Naive thymus-derived CD4-positive, alpha-beta T cell (primary cell): ENCODE measurements at places on chromosomes 7 and 10. TPM values are rescaled to one million over a fixed set of nuclear protein-coding genes. Genes with fewer than 3 reads are reported as not detected.
A peak's percentile ranks its signal among the peaks of the same experiment; 100 is the strongest.

ADCY1 gene
- total RNA-seq: not detected

DNA sequence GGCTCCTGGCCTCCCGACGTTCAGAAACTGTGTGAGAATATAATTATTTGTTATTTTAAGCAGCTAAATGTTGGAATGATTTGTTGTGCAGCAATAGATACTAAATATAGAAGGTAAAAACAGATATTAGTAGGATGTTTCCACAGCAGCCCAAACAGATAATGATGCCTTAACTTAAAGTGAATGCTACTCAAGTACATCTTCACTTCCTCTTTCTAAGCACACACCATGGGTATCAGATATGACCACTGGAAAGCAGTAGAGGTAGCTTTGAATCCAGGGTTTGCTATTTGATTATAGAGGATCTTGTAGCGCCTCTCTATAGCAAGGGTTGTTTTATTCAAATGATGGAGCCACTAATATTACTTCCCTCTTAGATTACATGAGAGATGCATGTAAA lies 38.2 kb upstream of the BET1 start:
- no peak overlapping the region for H3K4me3 ChIP-seq
- no peaks in the 10 kb centered on the region for H3K36me3 ChIP-seq
- no peak for DNase-seq
- no peak overlapping the region for H3K27ac ChIP-seq
- H3K27me3 ChIP-seq: peaks cover 4% of the 10 kb centered on the region
- no peaks in the 10 kb centered on the region for H3K4me1 ChIP-seq

DNA sequence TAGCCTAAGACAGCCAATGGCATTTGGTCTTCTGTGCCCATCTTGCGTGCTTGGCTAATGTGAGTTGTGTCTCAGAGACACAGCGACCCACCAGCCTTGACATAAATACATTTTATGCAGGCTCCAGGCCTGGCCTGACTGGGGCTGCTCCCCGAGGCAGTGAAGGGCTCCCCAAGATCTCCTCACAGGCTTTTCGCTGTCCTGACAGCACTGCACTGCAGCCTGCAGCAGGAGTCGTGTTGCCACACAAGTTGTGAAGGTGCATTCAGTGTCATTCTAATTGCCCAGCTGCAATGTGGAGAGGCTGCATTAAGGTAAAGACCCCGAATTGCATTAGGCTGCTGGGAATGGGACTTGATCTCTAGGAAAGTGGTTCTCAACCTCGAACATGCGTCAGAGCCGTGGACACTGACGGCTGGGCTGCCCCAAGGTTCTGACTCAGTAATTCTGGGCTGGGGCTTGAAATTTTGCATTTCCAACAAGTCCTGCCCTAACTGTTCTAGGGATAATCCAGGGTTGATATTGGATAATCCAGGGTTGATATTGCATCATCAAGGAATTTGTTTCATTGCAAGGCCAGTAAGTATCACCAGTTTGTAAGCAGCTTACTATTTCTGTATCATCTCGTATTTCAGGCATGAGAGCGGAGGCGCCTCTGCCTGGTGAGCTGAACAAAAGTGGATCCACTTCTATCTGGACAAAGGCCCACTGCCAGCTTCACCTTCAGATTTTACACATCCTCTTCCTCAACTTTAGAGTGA lies 108.7 kb upstream of the INSIG1 start:
- no peaks in the 10 kb centered on the region for H3K36me3 ChIP-seq
- DNase-seq: no peak
- H3K4me3 ChIP-seq: no peak overlapping the region
- no peaks in the 10 kb centered on the region for H3K27me3 ChIP-seq
- H3K27ac ChIP-seq: no peak overlapping the region

SERPINE1 gene
- total RNA-seq: 0.08 TPM

GRCh38 chr10:110833941-110834628 lies 37.6 kb upstream of the PDCD4 start:
- no peak for DNase-seq
- H3K36me3 ChIP-seq: no peaks in the 10 kb centered on the region
- peaks cover 39% of the 10 kb centered on the region for H3K4me1 ChIP-seq
- H3K4me3 ChIP-seq: no peak overlapping the region
- H3K27ac ChIP-seq: peak overlapping the region; percentile 66

PTPRN2 gene
- total RNA-seq: 0.96 TPM

GRCh38 chr10:24113901-24114300 lies 95.0 kb upstream of the KIAA1217 start:
- H3K4me1 ChIP-seq: no peaks in the 10 kb centered on the region
- no peak overlapping the region for H3K4me3 ChIP-seq
- no peaks in the 10 kb centered on the region for H3K36me3 ChIP-seq
- H3K27ac ChIP-seq: no peak overlapping the region
- DNase-seq: no peak

DNA sequence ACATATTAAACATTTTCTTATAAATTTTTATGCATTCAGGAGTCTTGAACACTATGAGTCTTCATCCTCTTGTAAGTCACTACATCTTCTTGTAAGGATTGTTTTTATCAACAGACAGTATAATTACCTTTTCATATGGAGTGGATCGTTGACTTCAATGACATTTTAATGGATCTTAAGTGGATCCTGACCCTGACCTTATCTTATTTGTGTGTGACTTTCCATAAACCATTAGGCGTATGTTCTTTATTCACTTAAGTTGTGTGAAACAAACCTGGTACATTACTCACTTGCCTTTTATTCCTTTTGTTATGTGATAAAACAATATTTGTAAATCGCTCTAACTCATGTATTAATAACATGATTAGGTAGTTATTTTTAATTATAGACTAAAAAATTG lies 18.5 kb upstream of the SEMA3C start:
- H3K36me3 ChIP-seq: no peaks in the 10 kb centered on the region
- no peaks in the 10 kb centered on the region for H3K4me1 ChIP-seq
- DNase-seq: no peak
- H3K27me3 ChIP-seq: no peaks in the 10 kb centered on the region
- no peak overlapping the region for H3K27ac ChIP-seq

DNA sequence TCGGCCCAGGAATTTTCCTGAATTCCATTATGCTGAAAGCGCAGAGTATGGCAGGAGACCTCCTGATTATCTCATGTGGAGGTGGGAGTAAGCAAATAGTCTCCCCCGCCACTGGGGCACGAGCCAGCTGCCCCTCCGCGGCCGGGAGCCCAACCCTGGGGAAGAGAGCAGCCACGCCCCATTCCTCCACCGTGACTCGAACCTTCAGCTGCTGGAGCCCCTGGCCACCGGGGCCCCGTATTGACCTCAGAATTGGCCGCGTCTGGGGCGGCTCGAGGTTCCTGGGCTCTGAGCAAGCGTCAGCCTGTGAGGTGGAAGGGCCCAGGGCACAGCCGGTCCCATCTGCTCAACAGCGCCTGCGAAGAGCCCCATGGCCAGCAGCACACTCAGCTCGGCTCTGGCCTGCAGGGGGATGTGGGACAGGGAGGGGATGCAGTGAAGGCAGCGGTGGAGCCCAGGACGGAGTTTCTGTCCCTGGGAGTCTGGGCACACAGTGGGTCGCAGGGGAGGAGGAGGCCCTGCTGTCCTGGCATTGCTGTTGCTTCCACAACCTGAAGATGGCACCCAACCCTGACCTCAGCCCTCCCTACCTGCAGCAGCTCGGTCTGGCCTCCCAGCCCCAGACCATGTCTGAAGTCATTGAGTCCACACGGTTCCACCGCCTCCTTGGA lies 97.8 kb downstream of the CHST15 start:
- H3K27ac ChIP-seq: no peak overlapping the region
- peak; percentile 20 for DNase-seq
- H3K27me3 ChIP-seq: no peaks in the 10 kb centered on the region

GRCh38 chr7:77254429-77254828 lies 54.8 kb upstream of the FGL2 start:
- no peaks in the 10 kb centered on the region for H3K27me3 ChIP-seq
- no peak for DNase-seq
- H3K4me1 ChIP-seq: no peaks in the 10 kb centered on the region
- no peak overlapping the region for H3K27ac ChIP-seq
- H3K4me3 ChIP-seq: no peak overlapping the region
- peaks cover 4% of the 10 kb centered on the region for H3K36me3 ChIP-seq

GRCh38 chr10:43387678-43388032 lies 16.2 kb downstream of the FXYD4 start:
- peaks cover 24% of the 10 kb centered on the region for H3K4me1 ChIP-seq
- no peak overlapping the region for H3K4me3 ChIP-seq
- DNase-seq: no peak
- H3K27me3 ChIP-seq: no peaks in the 10 kb centered on the region

GRCh38 chr10:107894516-107894915 lies 730.0 kb upstream of the SORCS1 start:
- DNase-seq: no peak
- H3K4me1 ChIP-seq: no peaks in the 10 kb centered on the region
- no peak overlapping the region for H3K27ac ChIP-seq
- no peaks in the 10 kb centered on the region for H3K27me3 ChIP-seq
- H3K36me3 ChIP-seq: no peaks in the 10 kb centered on the region
- no peak overlapping the region for H3K4me3 ChIP-seq

- no peaks in the 10 kb centered on the region for H3K27me3 ChIP-seq
- H3K27ac ChIP-seq: no peak overlapping the region
- H3K4me3 ChIP-seq: no peak overlapping the region
- no peaks in the 10 kb centered on the region for H3K36me3 ChIP-seq
- H3K4me1 ChIP-seq: no peaks in the 10 kb centered on the region
Measured at GRCh38 chr7:126948664-126949063, 304.1 kb downstream of the GRM8 start.

DNA sequence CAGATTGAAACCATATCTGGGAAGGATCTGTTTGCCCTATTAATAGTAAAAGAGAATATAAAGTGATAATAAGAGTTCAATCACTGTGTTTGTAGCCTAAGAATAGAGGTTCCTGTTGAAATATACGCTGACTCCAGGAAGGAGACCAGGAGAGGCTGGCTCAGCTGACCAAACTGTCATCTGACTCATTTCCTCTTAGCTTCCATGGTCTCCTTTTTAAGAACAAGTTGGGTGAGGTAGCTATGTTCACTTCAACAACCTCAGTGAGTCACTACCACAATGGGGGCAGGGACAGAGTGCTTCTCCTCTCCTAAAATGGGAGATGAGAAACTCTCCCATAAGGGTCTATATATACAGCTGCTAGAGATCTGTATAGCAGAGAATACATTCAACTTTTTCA lies 543.3 kb downstream of the CALN1 start:
- no peak for DNase-seq
- no peaks in the 10 kb centered on the region for H3K36me3 ChIP-seq
- no peak overlapping the region for H3K27ac ChIP-seq
- no peaks in the 10 kb centered on the region for H3K27me3 ChIP-seq
- H3K4me3 ChIP-seq: no peak overlapping the region

DNA sequence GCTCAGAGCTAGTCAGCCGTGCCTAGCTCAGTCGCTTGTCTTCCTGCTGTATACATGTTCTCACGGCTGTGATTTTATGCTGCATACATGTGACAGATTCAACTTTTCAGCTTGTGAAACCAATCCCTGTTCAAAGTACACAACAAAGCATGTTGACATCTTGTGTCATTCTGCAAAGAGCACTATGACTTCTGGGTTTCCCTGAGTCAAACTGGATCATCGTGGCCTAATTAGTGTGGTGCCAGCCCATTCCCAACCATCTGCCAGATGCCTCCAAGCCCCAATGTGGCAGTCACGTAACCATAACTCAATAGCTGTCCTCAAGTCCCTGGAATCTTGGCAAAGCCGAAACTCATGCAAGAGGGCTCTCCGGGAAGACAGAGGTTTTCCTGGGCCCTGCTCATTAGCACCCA lies 144.8 kb downstream of the MYOF start:
- no peaks in the 10 kb centered on the region for H3K27me3 ChIP-seq
- no peak overlapping the region for H3K4me3 ChIP-seq
- no peaks in the 10 kb centered on the region for H3K4me1 ChIP-seq
- DNase-seq: no peak
- H3K36me3 ChIP-seq: no peaks in the 10 kb centered on the region

- no peak overlapping the region for H3K4me3 ChIP-seq
- no peak for DNase-seq
- no peak overlapping the region for H3K27ac ChIP-seq
- H3K36me3 ChIP-seq: no peaks in the 10 kb centered on the region
Measured at GRCh38 chr7:39745320-39745719, 121.9 kb downstream of the RALA start.

- no peak overlapping the region for H3K4me3 ChIP-seq
- H3K36me3 ChIP-seq: no peaks in the 10 kb centered on the region
- H3K4me1 ChIP-seq: no peaks in the 10 kb centered on the region
- no peak for DNase-seq
- H3K27me3 ChIP-seq: no peaks in the 10 kb centered on the region
Measured at GRCh38 chr10:48576501-48576900, 28.4 kb downstream of the ARHGAP22 start.

- no peaks in the 10 kb centered on the region for H3K27me3 ChIP-seq
- no peak overlapping the region for H3K4me3 ChIP-seq
- H3K36me3 ChIP-seq: no peaks in the 10 kb centered on the region
- no peaks in the 10 kb centered on the region for H3K4me1 ChIP-seq
Measured at GRCh38 chr10:47366181-47366631, 17.9 kb downstream of the ZNF488 start.

NEURL1 gene
- total RNA-seq: 0.81 TPM

DNA sequence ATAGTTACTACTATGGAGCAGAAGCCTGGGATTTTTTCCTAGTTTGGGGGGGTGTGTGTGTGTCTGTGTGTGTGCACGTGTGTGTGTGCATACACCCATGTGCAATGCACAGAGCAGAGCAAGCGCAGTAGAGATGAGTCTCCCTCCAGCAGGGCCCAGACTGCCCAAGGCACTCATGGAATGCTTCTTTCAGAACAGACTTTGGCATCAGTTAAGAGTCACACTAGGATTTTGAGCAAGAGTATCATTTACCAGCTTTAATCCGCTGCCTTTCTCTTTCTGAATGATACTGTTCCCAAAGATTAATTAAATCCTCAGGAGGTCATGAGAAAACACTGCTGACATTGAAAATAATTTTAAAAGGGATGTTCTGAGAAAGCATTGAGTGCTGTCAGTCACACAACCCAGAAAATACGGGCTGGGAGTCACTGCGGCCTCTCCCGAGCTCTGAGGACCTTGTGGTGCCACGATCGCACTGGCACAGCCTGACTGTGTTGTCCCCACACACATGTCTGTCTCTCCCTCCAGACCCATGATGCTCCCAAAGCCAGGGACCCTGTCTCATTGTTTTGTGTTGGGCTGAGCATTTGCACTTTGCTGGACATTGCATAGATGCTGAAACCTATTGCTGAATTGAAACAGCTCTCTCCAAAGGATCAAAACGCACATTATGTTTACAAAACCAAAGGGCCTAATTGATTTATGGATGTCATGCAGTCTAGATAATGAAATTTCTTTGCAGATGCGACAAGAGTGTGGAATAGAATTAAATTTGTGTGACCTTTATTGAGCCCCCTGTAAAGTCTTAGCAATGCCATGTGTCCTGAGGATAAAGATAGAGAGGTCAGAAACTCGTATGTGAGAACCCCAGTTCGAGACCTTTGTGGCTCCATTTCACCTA lies 54.7 kb upstream of the FIGNL1 start:
- no peak overlapping the region for H3K27ac ChIP-seq
- H3K36me3 ChIP-seq: no peaks in the 10 kb centered on the region
- H3K4me1 ChIP-seq: no peaks in the 10 kb centered on the region
- no peak overlapping the region for H3K4me3 ChIP-seq

AKR1B1 gene
- 62.2 TPM for total RNA-seq

- no peaks in the 10 kb centered on the region for H3K36me3 ChIP-seq
- no peaks in the 10 kb centered on the region for H3K27me3 ChIP-seq
- DNase-seq: no peak
- H3K27ac ChIP-seq: no peak overlapping the region
- no peak overlapping the region for H3K4me3 ChIP-seq
- H3K4me1 ChIP-seq: no peaks in the 10 kb centered on the region
Measured at GRCh38 chr7:148931470-148931869, 47.4 kb upstream of the EZH2 start.

ZCCHC24 gene
- total RNA-seq: 1.1 TPM
